WTC11 (cell line): ENCODE measurements at places on chromosomes 12 and 14. TPM values are rescaled to one million over a fixed set of nuclear protein-coding genes. Genes with fewer than 3 reads are reported as not detected.

KCNA5 gene
- total RNA-seq = 0.14 to 0.23 TPM (median 0.22 TPM) in 3 replicates

DNA sequence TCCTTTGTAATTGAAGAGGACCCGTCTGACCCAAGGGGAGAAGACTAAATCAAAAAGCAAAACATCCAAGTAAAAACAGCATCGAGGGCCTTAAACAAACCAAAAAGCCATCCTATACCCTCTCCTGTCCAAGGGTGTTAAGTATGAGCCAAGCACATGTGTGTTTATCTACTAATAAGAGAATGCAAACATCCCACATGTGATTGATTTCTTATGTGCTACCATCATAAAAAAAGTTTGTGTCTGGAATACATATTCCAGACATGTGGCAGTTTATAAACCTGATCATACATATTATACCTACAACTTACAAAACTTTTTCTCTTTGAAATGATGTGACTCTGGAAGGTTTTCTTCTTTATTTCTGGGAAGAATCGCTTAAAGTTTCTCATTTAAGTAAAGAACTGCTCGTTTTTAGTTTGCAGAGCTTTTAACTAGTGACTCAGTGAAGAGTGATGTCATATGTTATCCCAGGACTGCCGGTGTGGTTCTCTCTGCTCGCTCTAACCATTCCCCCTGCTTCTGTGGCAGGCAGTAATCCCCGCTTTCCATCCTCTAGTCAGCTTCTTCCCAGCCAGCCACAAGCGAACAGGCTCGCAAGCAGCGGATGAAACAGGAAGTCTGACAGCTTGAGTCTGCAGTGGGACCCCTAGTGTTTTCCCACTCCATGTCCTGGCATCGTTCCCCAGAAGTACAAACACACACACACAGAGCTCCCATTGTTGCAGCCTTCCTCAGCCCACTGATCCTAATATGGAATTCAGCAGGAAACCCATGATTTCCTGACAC lies 431 bp upstream of the RHOJ start:
- no peak overlapping the region for H3K27ac ChIP-seq
- no peaks in the 10 kb centered on the region for H3K36me3 ChIP-seq
- no peaks in the 10 kb centered on the region for H3K27me3 ChIP-seq

SSTR1 gene
- total RNA-seq = 1.7 to 1.9 TPM (median 1.7 TPM) in 3 replicates

DNA sequence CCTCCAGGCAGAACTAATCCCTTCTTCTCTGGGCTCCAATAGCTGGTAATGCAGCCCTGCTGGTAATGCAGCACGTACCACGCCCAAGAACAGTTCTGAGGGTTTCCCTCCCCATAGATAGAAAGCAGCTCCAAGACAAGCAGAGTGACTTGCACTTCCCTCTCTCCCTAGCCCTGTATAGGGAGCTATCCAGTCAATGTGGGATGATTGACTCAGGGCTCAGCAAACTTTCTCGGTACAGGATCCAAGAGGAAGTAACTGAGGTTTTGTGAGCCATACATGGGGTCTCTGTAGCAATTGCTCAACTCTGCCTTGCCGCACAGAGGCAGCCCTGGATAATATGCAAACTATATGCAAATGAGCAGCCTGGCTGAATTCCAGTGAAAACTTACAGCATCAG lies 15.5 kb upstream of the FKBP4 start:
- H3K27me3 ChIP-seq = peaks cover 9% of the 10 kb centered on the region
- no peak overlapping the region; the same call in 1 of the 2 replicates for H3K4me3 ChIP-seq
- peak overlapping the region; percentile 13; the same call in 1 of the 2 replicates for H3K27ac ChIP-seq
- DNase-seq = no peak
- no peaks in the 10 kb centered on the region for H3K36me3 ChIP-seq

DNA sequence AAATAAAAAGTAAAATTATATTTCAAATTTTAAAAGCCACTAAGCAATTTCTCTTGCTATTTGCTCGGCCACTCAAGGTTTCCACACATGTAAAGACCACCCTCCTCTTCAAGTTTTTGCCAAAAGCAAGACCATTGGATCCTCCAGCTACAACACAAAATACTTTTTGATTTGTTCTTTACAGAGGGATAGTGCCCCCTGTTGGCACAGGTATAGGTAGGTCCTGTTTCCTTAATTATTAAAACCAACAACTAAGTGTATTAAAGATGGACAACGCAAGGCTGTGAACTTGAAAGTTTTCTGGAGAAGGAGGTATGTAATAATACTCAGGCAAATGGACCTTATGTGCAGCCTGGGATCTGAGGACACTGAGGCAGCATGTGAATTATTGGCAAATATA lies 23.8 kb downstream of the ATP6V1D start:
- no peak for DNase-seq
- no peaks in the 10 kb centered on the region for H3K27me3 ChIP-seq
- H3K4me3 ChIP-seq = no peak overlapping the region
- peaks cover 39% of the 10 kb centered on the region for H3K36me3 ChIP-seq

SLC38A2 gene
- total RNA-seq = 295 to 381 TPM (median 309 TPM) in 3 replicates

DNA sequence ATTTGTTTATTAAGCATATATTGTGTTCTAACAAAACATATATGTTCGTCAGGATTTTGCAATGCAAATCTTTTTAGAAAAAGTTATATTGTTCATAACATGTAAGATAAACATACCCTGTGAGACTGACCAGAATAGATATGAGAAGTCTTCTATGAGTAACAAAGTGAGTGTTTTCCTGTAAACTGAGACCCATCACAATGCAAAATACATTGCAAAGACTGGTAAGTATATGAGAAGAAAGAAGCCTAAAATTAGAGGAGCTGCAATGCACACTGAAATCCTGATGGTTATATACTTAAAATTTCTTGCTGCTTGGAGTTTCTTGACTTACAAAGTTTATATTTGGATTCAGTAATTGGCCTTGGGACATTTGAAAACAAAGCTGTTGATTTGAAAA lies 6.0 kb downstream of the HMGA2 start:
- peaks cover 15% of the 10 kb centered on the region for H3K36me3 ChIP-seq
- DNase-seq = no peak
- H3K27ac ChIP-seq = no peak overlapping the region
- no peak overlapping the region for H3K4me3 ChIP-seq

GRCh38 chr12:13106666-13107065 lies 3.2 kb upstream of the GSG1 start:
- H3K4me3 ChIP-seq = no peak overlapping the region
- no peak overlapping the region for H3K27ac ChIP-seq
- H3K4me1 ChIP-seq = peaks cover 17% of the 10 kb centered on the region
- no peak for DNase-seq
- peaks cover 1% of the 10 kb centered on the region; the same call in 1 of the 2 replicates for H3K36me3 ChIP-seq

GRCh38 chr14:93893661-93894261 lies 33.4 kb upstream of the FAM181A start:
- H3K36me3 ChIP-seq = no peaks in the 10 kb centered on the region
- H3K27ac ChIP-seq = no peak overlapping the region
- H3K4me3 ChIP-seq = peak overlapping the region; percentile 35
- DNase-seq = peak; percentile 54
- H3K4me1 ChIP-seq = peaks cover 43% of the 10 kb centered on the region

GPR135 gene
- total RNA-seq = 1.6 to 1.7 TPM (median 1.7 TPM) in 3 replicates

DNA sequence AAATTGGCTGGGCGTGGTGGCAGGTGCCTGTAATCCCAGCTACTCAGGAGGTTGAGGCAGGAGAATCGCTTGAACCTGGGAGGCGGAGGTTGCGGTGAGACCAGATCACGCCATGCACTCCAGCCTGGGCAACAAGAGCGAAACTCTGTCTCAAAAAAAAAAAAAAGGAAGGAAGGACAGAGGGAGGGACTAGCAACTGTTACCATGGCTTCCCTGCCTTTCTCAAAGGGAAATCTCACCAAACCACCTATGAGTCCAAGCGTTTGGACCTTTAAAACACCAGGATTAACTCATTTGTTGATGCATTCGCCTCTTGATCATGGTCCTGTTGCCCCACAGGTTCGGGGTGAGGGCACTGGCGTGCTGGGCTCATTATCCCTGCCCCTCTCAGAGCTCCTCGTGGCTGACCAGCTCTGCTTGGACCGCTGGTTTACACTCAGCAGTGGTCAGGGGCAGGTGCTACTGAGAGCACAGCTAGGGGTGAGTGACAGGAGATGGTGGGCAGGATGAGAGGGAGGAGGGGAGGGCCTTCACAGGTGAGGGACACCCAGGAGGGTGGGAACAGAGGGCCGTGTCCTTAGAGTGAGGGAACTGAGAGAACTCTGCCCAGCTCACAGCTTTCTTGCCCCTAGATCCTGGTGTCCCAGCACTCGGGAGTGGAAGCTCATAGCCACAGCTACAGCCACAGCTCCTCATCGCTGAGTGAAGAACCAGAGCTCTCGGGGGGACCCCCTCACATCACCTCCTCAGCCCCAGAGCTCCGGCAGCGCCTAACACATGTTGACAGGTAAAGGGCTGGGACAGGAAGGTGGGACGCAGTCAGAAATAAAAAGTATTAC lies 10.2 kb upstream of the MYL6B start:
- no peak for DNase-seq
- no peak overlapping the region for H3K27ac ChIP-seq
- no peaks in the 10 kb centered on the region for H3K27me3 ChIP-seq
- H3K4me1 ChIP-seq = no peaks in the 10 kb centered on the region

- no peaks in the 10 kb centered on the region for H3K27me3 ChIP-seq
- peaks cover 28% of the 10 kb centered on the region for H3K36me3 ChIP-seq
- no peak for DNase-seq
- H3K4me1 ChIP-seq = peaks cover 23% of the 10 kb centered on the region
Observed at GRCh38 chr14:50666772-50667683, 1.1 kb downstream of the SAV1 start.

TAS2R50 gene
- total RNA-seq = 0.25 to 0.73 TPM (median 0.59 TPM) in 3 replicates

DNA sequence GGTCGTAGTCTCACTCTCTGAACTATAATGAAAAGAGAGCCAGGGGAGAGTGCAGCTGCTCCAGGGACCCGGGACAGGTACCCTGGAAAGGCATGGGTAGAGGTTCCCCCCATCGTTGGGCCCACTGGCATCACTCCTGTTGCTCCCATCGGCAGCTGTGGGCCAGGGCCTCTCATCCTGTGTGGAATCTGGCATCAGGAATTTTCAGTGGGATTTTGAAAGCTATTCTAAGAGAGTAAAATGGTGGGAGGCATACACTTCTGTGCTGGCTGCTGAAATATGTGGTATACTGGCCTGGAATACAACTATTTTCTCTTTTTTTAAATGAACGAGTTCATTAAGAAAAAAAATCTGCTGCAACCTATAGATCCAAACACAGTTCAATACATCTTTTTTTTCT lies 38.1 kb downstream of the EML1 start:
- H3K4me1 ChIP-seq = peaks cover 24% of the 10 kb centered on the region
- DNase-seq = no peak
- H3K27me3 ChIP-seq = no peaks in the 10 kb centered on the region
- H3K4me3 ChIP-seq = no peak overlapping the region

DNA sequence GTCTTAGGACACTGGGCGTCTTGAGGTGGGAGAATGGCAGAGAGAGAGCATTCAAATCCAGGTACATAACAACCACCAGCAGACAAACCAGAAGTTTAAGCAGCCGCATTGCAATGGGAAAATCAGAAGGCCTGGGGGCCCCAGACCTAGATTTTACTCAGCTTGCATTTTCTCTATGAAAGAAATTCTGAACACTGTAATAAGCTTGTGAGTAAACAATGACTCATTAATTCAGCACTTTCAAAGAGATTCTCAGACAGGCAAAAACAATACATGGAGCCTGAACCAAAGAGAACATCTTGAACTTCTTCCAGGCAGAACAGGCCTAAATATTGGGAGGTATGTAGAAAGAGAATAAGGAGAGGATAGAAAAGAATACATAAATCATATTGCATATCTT lies 69.8 kb upstream of the IFNG-AS1 start:
- no peaks in the 10 kb centered on the region for H3K36me3 ChIP-seq
- DNase-seq = no peak
- H3K4me1 ChIP-seq = peaks cover 40% of the 10 kb centered on the region
- no peak overlapping the region for H3K4me3 ChIP-seq

DNA sequence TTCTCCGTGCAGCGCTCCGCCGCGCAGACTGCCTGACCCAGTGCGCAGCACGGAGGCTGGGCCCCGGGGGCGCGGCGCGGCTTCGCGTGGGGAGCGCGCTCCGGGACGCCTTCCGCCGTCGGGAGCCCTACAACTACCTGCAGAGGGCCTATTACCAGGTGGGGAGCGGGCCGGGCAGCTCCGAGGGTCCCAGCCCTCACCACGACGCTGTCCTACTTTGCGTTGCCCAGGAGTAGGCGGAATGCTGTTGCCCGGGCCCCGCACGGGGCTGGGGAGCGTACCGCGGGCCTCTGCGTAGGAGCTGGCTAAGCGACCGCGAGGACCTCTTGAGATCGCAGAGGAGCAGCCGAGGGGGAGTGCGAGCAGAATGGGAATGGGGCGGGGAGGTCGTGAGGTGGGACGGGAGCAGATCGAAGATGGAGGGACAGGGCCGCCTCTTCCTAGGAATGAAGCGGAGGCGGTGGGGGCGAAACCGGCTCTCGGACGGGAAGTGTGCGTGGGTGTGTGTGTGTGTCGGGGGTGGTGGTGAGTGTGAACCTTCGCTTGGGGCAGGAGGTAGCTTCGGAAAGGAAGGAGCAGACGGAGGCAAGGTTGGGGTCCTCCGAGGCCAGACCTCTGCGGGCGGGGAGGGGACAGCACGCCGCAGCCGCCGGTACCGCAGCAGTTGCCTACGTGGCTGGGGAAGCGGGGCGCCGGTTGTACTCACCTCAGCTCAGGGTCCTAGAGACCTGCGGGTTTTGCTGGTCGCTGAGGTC lies 751 bp downstream of the P3H3 start:
- H3K4me3 ChIP-seq = peak overlapping the region; percentile 99
- DNase-seq = peak; percentile 72
- peaks cover 31% of the 10 kb centered on the region for H3K36me3 ChIP-seq
- peaks cover 25% of the 10 kb centered on the region for H3K27me3 ChIP-seq

DNA sequence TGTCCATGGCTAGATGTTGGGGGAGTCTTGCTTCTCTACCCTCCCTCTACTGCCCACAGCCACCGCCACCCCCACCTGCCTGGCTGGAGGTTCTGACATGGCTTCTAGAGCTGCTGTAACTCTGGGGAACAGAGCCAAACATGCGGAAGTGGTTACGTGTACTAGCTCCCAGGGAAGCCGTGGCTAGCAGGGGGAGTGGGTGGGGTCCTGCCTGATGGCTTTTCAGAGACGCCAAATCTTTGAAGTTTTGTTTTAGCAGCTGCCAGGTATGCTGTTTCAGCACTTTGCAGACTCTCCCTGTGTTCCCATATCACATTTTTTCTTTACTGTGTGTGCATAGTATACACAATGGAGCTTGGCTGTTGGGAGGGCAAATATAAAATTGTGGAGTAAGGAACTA lies 150.3 kb downstream of the TGFB3 start:
- no peaks in the 10 kb centered on the region for H3K36me3 ChIP-seq
- no peak overlapping the region for H3K27ac ChIP-seq
- H3K4me3 ChIP-seq = no peak overlapping the region
- no peaks in the 10 kb centered on the region for H3K27me3 ChIP-seq
- no peaks in the 10 kb centered on the region for H3K4me1 ChIP-seq
- no peak for DNase-seq

- peaks cover 48% of the 10 kb centered on the region for H3K4me1 ChIP-seq
- no peaks in the 10 kb centered on the region for H3K27me3 ChIP-seq
- H3K27ac ChIP-seq = peak overlapping the region; percentile 20; the same call in 1 of the 2 replicates
Observed at GRCh38 chr12:19239102-19239501, 109.6 kb downstream of the PLEKHA5 start.

ZFYVE21 gene
- total RNA-seq = 59.7 to 69.2 TPM (median 65.1 TPM) in 3 replicates

ASPG gene
- 3.4 to 3.8 TPM (median 3.5 TPM) in 3 replicates for total RNA-seq

GRCh38 chr12:48451372-48451771 lies 21.0 kb upstream of the ANP32D start:
- no peak for DNase-seq
- H3K27me3 ChIP-seq = no peaks in the 10 kb centered on the region
- no peak overlapping the region for H3K27ac ChIP-seq
- H3K36me3 ChIP-seq = peaks cover 8% of the 10 kb centered on the region
- H3K4me3 ChIP-seq = no peak overlapping the region

- no peak for DNase-seq
- H3K4me1 ChIP-seq = peaks cover 15% of the 10 kb centered on the region
- H3K27ac ChIP-seq = peak overlapping the region; percentile 3; the same call in 1 of the 2 replicates
- 0 out of 2 replicates have a peak, but pooled peaks cover 2% of the 10 kb centered on the region for H3K36me3 ChIP-seq
- H3K27me3 ChIP-seq = peaks cover 5% of the 10 kb centered on the region
Observed at GRCh38 chr14:35807131-35807961, 1.7 kb downstream of the RALGAPA1 start.
